BJ (cell line): ENCODE measurements at places on chromosomes 3 and 15. TPM values are rescaled to one million over a fixed set of nuclear protein-coding genes. Genes with fewer than 3 reads are reported as not detected.

DNA sequence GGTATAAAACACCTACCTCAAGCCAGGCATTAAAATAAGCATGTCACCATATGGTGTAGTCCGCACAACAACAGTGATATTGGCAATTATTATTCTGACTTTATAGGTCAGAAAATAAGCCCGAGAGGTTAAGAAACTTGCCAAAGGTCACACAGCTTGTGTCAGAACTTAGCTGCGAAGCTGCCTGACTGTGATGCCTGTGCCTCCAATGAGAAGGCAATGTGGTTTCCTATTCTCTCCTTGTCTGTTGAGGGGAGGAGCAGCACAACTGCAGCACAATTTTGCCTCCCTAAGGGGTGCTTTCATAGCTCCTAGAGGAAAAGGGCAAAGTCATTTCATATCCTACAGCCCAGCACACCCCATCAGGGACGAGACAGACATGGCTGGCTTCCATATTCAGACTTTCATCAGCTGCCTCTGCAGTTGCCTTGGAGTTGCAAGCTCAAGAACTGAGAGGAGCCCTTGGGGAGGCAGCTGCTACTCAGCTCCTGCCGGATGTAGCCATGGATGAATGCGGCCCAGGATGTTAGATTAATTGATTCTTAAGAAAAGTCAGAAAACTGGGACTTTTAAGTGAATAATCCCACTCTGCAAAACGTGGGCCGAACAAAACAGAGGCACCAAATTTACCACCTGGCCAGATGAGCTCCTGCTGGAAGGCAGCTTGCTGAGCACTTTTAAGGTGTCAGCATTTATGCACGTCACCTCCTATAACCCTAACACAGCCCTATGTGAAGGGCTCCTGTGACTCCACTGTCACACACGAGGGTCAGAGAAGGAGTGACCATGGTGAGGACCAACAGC lies 38.5 kb downstream of the MYO5C start:
- no peak for DNase-seq

Gene MAGEL2
- 0.02 and 0.04 TPM in 2 replicates for polyA plus RNA-seq

- no peak for DNase-seq
Observed at GRCh38 chr3:134282659-134283047, 32.0 kb upstream of the RYK start.

Gene SNRPN
- 84.1 and 84.6 TPM in 2 replicates for polyA plus RNA-seq

DNA sequence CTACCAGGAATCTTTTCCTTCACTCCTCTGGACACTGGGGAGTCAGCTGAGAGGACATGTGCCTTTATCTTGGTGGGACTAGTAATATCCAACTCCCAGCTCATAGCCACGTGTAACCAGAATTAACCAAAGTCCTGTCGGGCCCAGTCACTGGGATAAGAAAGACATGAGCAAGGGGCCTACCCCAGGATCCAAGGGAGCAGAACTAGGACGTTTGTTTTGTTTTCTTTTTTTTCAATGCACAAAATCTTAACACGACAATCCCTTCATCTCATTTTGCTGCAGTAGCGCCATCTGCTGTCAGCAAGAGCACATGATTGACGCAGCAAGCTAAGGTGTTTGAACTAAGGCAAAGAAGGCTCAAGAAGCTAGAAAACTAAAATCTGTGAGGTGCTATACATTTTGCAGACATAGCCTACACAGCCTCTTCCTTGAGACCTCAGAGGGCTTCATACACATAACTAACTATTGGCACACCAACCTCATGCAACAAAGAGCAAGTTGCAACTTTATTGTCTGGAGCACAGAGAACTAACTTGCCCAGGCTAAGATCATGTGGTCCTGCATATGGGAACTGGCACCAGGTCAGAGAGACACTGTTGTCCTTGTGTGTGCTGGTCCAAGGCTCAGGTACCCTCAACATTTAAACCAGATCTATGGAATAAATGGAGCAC lies 43.6 kb downstream of the RLBP1 start:
- DNase-seq = peak; percentile 21

DNA sequence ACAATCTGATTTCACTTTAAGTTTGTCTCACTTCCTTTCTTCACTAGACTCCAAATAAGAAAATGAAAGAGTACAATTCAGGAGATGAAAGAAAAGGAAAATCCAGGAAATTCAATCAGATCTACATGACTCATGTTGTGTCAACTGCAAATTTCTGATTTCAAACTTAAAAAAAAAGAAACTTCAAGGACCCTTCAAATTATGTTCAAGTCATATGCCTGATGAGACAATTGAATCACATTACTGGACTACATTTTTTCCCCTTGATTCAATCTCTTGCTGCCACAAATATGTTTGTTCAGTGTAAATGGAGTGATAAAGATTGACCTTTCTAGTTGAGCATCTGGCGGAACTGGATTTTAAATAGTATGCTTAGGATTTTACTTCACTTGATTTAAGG lies 37.4 kb downstream of the FRMD5 start:
- peak; percentile 78 for DNase-seq

Gene MCF2L2
- 0.05 and 0.11 TPM in 2 replicates for polyA plus RNA-seq

GRCh38 chr3:46868287-46868686 lies 5.0 kb upstream of the MYL3 start:
- DNase-seq = no peak

Gene GOLGA8S
- 0.01 and 0.04 TPM in 2 replicates for polyA plus RNA-seq

GRCh38 chr3:169591983-169592644 lies 71.4 kb downstream of the MECOM start:
- DNase-seq = no peak

DNA sequence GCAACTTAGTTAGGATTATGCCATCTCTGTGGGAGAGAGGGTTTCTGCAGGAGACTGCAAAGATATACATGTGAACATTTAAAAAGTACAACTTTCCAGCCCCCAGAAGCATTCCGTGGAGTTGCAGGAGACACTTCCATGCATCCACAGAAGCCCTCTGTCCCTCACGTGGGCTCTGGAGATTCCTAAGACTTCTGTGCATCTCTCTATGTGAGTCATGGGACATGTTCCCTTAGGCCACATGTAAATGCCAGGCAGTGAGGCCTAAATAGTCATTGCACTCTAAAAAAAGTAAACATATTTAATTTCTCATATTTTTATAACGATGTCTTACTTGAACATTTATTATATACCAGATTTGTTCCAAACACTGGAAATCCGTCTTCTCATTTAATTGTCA lies 126.5 kb upstream of the ROPN1 start:
- no peak for DNase-seq

- no peak for DNase-seq
Observed at GRCh38 chr3:136802481-136802996, 16.4 kb upstream of the SLC35G2 start.

DNA sequence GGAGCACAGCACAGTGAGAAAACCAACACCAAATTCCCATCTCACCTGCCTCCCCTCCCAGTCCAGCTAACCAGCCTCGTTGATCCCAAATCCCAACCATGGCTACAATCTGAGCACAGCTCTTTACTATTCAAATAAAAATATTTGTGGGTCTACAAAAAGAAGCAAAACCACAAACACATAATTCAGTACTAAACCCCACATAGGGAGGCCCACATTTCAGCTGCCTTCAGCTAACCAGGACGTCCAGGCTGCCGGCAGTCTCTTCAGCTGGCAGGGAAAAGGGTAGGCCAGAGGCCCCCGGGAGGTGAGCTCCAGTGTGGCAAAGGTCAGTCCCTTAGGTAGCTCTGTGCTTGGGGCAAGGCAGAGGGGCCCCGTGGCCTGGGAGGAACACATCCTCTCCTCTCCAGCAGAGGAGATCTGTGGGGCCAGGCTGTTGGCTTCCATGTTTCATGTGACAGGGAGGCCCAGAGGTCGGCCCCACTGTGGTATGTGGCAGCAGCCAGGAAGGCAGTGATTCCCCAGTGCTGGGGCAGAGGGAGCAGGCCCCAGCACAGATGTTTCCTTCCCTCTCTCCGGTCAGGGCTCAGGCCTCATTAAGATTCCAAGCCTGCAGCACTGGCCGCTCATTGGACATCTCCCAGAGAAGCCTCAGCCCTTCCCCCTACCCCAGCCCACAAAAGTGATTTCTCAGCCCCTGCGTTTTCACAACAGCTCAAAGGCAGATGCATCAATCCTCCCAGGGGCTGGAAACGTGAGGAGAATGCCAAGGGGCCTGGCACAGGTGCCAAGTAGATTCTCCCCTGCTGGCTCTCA lies 381.4 kb downstream of the NTRK3 start:
- DNase-seq = peak; percentile 60

Gene INSYN1
- 3.2 and 3.5 TPM in 2 replicates for polyA plus RNA-seq

GRCh38 chr3:146026547-146026946 lies 134.4 kb downstream of the PLOD2 start:
- DNase-seq = no peak

DNA sequence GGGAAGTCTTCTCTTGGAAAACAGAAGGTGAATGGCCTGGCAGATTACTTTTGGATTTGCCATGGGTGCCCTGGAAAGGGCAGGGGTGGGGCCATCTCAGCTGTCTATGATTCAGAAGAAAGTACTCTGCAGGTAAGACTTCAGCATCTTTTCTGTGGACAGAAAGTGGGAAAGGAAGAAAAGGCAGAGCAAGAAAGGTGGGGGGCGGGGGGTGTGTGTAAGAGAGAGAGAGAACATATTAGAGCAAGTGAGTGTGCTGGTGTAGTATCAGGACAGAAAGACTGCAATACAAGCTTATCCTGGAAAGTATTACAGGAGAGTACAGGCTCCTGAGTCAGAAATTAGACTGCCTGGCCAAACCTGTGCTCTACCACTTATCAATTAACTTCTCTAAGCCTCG lies 5.5 kb downstream of the TAGLN3 start:
- no peak for DNase-seq

- DNase-seq = no peak
Observed at GRCh38 chr3:176590722-176591121, 606.6 kb downstream of the TBL1XR1 start.

- DNase-seq = no peak
Observed at GRCh38 chr3:168991803-168992202, 671.7 kb downstream of the MECOM start.

GRCh38 chr3:195160257-195160898 lies 110.6 kb downstream of the XXYLT1 start:
- peak; percentile 51 for DNase-seq

- no peak for DNase-seq
Observed at GRCh38 chr3:29153811-29154210, 127.1 kb upstream of the RBMS3 start.

Gene TERC
- 0.18 TPM in 1 of 2 replicates, not detected in the other for polyA plus RNA-seq

Gene KLHL40
- polyA plus RNA-seq = not detected in 2 replicates

Gene CCDC39
- not detected in 2 replicates for polyA plus RNA-seq

Gene TMEM207
- not detected in 2 replicates for polyA plus RNA-seq

DNA sequence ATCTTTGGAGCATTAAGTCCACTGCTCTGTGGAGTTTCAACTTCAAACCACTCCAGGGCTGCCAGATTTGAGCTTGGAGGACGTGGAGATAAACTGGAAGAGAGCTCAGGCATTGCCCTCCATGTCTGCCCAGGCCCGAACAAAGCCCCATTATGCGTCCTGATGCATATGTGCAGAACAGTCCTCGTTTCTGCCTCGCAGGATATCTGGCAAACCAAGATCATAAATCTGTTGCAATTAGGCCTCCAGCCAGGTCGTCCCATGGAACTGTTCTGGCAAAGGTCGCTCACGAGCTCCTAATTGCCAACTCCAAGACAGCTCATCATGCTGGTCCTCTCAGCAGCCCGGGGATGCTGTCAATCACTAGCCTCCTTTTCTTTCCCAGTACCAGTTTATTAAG lies 91.2 kb downstream of the SEMA5B start:
- DNase-seq = no peak

Gene SLC38A3
- 0.17 and 0.22 TPM in 2 replicates for polyA plus RNA-seq

- no peak for DNase-seq
Observed at GRCh38 chr15:95715906-95716656, 614.4 kb upstream of the NR2F2 start.

GRCh38 chr15:88704791-88705768 lies 66.3 kb downstream of the ISG20 start:
- DNase-seq = no peak

- no peak for DNase-seq
Observed at GRCh38 chr3:55676643-55677042, 189.5 kb upstream of the WNT5A start.

DNA sequence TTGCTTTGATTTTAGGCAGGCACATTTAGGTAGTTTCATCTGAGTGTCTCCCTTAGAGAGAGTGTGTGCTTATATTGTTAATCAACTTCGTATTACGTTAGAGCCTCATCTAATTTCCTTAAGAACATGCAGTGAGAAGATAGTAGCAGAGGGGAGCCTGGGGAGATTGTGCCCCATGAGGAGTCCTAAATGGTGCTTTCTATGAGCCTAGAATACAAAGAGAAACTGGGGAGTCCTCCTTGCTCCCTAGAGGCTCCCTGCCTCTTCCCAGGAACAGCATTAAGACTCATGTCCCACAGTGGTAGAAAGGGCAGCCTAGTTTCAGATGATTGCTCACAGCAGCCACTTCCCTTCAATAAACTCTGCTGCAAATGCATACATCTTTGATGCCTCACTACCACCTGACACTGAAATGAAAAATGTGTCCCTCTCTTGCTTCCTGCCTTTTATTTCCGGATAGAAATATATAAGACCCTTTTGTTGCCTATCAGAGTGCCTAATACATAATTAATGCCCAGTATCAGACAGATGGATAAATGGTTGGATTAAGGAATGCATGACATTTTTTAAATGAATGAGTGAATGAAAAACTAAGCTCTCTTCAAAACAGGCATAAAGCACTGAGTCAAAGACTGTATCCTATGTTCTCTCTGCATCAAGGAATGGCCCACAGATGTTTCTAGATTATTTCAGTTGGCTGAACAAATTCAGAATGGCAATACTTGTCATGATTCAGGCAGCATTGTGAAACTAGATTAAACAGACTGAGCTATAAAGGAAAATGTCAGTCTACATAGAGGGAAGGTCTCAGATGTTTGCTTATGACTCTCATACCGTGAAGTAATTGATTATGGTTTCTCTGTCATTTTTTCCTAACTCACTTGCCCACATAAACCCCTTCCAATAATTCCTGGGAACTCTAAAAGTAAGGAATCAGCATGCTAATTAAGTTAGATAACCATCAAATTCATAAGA lies 362.1 kb downstream of the LRRC3B start:
- no peak for DNase-seq
